ENCODE measurements at places on chromosomes 12 and 14.

- DNase-seq, result no peak
Observed at GRCh38 chr12:4118017-4118510, 155.5 kb upstream of the CCND2 start.

DNA sequence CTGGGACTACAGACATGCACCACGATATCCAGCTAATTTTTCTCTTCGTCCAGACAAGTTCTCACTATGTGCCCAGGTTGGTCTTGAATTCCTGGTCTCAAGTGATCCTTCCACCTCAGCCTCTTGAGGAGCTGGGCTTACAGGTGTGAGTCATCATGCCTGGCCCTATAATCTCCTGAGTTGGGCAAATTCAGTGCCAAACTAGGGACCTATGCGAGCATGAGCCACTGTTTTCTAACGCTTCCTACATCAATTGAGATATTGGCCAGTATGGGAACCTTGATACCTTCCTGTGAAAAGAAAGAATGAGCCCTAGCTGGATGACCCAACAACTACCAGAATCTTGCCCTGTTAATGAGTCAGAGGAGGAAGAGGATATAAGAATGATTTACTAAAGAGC, 585.2 kb downstream of the C12orf50 start:
- no peak for DNase-seq

DNA sequence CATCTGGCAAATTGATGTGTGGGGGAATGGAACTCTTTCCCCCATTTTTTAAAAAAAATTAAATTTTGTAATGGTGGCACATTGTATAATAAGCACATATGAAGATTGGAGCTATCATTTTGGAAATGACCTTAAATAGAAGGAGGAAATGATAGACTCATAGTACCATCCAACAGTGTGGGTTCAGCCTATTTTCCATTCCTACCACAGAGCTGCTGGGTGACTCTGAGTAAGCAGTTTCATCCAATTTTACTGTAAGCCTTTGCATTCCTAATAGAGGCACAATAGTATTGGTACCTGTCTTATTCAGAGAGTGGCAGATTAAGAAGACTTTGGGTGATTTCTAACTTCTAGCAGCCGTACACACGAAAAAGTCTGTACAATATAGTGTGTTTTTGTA, 304.5 kb downstream of the RAD51B start:
- DNase-seq, result no peak

DNA sequence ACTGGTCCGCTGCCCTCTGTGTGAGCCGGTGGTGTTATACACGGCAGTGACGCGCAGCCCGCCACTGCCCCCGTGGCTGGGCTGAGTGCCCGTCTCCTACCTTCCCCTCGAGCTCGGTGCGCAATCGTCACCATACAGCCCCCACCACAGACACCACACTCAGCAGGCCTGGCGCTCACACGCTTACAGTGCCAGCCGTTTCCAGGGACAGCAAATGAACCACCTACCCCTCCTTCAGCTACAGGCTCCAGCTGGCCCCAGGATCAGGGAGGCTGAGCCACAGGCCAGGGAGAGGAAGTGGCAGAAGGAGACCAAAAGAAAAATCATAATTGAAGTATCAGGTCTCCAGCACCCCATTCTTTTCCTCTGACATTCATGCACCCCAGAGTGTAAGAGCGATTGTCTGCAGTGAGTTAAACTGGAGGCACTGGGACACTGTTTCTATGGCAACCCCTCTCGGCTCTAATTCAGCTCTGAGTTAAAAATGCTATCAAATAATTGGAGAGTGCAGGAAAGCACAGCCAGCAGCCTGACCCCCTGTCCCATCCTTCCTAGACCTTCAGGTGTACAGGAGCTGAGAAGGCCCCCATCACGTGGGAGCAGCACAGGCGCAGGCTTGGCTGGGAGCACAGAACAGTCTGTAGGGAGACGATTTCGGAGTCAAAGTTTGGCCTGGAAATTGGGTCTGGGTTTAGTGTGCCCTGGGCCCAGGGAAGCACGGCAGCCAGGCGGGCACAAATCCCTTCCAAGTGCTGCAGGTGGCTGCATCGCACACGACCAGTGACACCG, 18.0 kb downstream of the LRTM2 start:
- no peak for DNase-seq

DNA sequence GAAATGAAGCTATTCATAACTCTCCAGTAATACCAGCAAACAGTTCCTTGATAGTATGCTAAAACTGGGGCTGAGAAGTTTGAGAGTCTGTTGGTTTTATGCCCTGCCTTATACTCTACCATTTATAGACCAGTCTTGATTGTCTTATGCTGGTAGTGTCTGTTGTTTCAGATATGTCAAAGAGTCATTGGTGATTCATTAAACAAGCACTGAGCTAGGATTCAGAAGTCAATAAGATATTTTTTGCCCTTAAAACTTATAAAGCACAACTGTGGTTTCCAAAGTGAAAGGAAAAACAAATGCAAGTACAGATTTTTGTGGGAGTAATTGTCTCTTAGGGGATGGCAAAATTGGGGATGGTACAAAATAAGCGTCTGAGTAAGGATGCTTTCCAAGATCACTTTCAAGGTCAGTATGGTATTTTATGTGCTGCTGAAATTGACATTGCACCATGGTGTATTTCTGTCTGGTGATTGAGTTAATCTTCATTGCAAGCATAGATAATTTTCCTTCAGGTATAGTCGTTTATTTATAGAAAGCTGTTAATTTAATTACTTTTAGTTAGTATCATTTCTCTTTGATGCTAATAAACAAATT, 289.5 kb upstream of the E2F7 start:
- DNase-seq, result no peak

DNA sequence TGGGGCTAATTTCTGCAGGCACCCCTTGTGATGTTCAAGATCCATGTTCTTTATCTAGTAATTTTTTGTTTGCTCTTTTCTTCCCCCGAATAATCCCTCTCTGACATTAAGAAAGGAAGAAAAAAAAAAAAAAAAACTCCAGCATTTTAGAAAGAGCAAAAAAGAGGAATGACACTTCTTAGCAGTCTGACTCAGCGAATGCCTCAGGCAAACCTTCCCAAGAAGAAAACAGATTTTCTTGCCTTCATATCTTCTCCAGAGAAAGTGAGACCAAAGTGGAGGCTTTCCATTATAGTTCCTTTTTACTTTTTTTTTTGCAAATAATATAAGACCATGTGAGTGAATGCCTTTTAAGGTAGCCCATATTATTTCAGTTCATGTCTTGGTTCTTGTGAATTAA, 479.0 kb upstream of the SYT1 start:
- no peak for DNase-seq

DNA sequence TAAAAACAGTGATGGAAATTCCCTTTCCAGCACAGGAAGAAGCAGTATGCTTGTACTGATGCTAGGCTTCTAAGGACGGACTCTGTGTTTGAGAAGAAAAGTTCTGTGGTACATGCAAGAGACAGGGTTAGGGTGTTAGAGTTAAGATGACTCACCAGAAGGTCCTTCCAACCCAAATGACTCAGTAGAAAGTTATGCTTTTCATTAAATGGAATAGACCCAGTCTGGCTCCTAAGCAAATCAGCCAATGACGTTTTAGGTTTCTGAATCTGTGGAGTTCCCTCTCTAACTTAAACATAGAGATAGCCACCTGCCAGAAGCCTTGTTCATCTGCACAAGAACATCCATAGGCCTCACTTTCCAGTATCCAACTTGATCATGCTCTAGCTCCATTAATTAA, 5.7 kb downstream of the PTHLH start:
- DNase-seq, result no peak

DNA sequence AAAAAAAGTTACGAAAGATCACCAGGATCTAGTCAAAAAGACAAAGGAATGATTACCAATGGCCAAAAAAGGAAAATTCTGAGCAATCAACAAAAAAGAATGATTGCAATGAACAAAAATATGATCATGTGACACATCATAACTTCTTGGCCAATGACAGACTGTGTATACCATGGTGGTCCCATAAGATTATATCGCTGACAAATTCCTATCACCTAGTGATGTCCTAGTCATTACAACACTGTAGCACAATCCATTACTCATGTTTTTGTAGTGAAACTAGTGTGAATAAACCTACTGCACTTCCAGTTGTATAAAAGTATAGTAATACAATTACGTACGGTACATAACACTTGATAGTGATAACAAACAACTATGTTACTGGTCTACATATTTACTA, 12.3 kb downstream of the SEL1L start:
- DNase-seq, result no peak

DNA sequence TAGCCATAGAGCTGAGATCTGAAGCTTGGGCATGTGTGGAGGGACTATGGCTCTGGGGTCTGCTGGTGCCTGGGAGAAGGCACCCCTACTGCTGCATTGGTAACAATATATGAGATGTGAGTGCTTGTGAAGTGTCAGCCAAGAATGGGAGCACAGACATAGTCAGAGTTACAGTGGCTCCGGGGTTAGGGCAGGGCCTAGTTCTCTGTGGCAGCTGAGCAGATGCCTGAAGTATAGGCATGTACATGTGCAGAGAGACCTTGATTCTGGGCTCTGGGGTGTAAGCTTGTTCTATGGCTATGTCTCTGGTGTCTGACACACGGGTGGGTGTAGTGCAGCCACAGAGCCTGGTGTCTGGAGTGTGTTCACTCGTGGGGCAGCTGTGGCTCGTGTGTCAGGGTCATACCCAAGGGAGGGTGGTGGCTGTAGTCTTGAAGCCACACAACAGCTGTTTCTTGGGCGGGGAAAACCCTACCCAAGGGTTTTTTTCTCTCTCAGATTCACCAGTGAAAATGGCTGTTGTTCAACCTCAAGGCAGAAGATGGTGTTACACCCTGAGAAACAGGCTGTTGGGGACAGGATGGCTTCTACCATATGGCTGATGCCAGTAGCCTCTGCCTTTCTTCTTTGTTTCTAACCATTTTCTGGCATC, 11.9 kb upstream of the TCL1A start:
- no peak for DNase-seq

DNA sequence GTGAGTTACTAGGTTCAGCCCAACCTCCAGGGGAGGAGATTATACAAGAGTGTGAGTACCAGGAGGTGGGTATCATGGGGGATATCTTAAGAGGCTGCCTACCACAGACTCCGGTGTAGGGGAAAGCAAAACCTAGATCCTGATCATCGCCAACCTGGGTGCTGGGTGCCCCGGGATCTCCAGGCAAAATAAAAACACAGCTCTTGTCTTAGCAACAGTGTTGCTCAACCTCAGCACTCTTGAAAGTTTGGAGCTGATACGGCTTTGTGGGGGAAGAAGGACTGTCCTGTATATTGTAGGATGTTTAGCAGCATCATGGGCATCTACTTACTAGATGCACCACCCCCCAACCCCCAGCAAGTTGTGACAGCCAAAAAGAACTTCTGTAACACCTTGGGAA, 74.5 kb downstream of the CCDC60 start:
- DNase-seq, result no peak

DNA sequence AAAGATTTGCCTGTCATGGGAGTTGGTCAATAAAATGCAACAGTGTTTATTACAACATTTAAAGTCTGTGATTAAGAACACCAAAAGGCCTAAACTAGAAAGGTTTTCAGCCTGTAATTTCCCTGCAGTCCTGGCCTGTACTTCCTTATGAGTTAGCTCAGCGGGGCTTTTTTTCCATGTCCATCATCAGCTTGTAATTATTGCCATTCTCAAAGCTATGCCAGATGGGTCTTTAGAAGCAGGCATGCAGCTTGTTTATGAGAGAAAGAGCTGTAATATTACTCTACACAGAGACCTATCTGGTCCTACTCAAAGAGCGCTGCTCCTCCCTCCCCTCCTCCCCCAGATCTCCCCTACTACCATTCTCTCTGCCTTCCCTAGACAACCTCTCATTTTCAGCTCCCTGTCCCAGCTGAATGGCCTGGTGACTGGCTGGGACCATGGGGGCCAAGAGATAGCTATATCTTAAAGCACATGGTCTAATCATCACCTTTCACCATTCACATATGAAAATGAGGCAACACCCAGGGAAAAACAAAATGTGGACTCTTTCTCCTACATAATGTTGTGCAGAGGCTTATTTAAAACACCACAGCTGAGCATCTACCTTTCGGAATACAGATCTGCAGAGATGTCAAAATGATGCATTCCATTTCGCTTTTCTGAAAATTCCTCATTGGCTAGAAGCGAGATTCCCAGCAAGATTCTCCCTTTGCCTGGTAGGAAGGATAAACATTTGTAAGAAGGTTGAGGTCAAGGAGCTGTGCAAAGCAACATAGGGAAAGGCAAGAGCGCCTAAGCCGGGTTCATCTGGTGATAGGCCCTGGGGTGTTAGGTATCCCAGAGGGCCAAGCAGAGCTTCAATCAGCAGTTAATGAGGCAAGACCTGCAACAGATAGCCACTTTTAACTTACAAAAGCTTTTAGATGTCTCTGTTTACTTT, 209.7 kb upstream of the CDKN3 start:
- DNase-seq, result no peak

DNA sequence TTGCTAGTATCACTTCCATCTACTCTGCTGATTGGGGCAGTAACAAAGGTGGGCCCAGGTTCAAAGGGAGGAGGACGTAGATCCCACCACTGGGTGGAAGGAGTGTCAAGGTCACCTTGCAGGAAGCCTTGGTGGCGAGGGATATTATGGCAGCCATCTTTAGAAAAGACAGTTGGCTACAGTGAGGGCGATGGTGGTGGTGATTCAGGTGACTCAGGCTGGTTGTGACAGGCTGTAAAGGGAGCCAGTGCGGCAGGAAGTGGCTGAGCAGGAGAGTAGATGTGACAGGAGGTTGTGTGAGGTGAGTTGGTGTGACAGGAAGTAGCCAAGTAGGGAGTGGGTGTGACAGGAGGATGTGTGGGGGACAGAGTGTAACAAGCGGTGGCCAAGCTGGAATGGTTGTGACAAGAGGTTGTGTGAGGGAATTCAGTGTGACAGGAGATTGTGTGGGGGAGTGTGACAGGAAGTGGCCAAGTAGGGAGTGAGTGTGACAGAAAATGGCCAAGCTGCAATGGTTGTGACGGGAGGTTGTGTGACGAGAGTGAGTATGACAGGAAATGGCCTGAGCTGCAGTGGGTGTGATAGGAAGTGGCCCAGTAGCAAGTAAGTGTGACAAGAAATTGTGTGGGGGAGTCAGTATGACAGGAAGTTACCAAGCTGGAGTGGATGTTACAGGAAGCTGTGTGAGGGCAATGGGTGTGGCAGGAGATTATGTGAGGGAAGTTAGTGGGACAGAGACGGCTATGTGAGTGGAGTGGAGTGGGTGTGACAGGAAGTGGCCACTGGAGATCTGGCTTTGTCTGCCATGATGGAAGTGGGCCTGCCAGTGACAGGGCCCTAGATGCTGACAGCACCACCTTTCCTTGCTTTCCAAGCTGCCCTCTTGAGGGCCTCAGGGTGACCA, 136.5 kb upstream of the MYL2 start:
- no peak for DNase-seq

GRCh38 chr14:50030036-50030435, 86.3 kb downstream of the VCPKMT start:
- DNase-seq, result no peak
